ENCODE measurements at places on chromosomes 16 and 17.
A peak's percentile ranks its signal among the peaks of the same experiment; 100 is the strongest.

DNA sequence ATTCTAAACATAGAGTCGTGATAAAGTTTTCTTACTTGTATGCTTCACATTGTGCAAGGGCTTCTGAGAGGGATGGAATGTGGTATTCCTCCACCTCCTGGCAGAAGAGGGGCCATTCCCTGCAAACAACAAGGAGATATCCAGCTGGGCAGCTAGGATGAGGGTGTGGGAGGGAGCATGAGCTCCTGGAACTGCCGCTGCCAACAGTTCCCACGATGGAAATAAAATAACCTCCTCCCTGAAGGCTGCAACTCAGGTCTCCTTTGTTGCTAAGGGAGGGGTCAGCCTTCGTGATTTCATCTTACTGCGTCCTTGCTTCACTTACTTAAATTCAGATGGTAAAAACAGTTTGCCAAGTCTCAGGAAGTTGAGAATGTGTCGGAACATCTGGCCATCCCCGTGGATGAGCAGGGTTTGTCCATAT, 15.6 kb downstream of the PLEKHG4 start:
- no peak for DNase-seq

- no peak for DNase-seq
Measured at GRCh38 chr17:74391771-74392170, 24.5 kb downstream of the GPR142 start.

DNA sequence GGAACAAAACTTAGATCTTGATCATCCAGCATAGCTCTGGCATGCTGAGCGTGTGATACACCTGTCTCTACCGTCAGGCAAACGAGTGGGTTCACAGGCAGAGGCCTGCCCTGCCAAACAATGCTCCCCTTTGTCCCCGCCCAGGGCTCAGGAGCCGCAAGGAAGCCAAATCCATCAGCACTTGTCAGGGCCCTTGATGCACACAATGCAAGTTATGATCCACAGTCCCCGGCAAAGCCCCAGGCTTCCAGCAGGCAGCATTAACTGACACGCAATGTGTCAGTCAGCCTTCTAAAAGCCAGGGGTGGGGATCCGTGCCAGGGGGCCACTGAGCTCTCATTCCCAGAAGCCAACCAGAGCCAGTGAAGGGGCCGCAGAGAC, 460.9 kb downstream of the SLC39A11 start:
- no peak for DNase-seq

DNA sequence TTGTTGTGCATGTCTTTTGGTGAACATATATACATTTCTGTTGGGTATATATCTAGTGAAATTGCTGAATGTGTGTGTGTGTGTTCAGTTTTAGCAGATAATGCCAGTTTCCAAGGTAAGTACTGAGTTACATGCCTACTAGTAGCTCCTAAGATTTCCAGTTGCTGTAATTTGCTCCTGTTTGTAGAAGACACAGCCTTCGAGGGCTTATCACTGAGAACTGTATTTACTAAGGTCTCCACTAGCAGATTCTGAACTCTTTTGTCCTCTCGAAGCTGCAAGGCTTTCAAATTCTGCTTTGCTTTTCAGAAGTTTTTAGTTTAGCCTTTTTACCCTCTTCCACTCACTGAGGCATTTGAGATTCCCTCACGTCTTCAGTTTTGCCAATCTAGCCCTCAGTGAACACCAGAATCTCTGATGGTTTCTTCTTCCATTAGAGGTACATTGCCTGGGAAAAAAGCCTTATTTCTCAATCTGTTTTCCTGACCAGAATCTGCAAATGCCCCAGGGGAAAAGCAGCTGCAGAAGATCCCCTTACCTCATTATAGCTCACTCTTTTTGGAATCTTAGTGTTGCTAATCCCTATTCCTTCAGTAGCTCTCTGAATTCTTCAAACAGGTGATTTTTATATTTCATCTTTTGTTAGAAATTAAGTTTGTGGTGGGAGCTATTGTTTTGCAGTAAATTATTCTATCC, 52.9 kb downstream of the NF1 start:
- DNase-seq: no peak

DNA sequence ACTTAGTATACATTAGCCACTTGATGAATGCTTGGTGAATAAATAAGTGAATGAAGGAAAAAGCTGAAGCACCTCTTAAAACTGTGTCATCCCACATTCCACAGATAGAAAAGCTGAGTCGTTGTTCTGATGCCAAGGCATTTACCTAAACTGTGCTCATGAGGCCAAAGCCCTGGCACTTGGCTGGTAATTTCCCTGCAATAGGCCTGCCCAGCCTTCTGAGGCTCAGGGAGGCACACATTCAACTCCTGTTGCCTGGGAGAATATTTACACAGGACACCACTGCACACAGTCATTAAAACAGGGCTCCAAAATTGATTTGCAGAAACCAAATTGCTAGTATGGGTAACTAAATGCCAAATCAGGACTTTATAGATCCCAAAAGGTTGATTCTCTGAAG, 333.0 kb upstream of the C16orf82 start:
- no peak for DNase-seq

- peak; percentile 81 for DNase-seq
Measured at GRCh38 chr17:3913531-3914311, 2.5 kb downstream of the P2RX1 start.

DNA sequence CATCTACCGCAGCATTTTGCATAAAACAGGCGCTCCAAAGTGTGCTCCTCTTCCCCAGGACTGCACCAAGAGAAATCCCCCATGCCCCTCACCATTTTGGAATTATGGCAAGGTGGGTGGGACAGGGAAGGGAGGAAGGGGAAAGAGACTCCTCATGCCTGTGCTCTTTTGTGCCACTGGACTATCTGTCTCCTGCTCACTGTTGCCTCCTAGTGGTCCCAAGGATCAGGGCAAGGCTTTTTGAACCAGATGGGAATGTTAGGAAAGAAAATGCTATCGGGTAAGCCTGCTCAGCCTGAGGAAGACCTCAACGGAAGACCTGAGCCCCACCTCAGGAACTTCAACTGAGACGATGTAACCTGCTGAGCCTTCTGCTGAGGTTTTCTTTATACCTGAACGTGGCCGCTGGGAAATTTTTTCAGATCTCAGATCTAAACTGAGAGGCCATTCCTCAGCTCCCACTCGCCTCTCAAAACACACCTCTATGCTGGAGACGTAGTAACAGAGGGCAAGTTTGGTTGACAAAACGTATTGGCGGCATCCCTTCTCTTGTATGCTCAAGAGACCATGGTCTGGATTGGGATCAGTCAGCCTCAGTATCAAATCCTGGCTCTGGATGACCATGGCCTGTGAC, 58.3 kb downstream of the SPACA3 start:
- peak; percentile 64 for DNase-seq

- DNase-seq: no peak
Measured at GRCh38 chr17:68981288-68981687, 26.1 kb upstream of the ABCA8 start.

DNA sequence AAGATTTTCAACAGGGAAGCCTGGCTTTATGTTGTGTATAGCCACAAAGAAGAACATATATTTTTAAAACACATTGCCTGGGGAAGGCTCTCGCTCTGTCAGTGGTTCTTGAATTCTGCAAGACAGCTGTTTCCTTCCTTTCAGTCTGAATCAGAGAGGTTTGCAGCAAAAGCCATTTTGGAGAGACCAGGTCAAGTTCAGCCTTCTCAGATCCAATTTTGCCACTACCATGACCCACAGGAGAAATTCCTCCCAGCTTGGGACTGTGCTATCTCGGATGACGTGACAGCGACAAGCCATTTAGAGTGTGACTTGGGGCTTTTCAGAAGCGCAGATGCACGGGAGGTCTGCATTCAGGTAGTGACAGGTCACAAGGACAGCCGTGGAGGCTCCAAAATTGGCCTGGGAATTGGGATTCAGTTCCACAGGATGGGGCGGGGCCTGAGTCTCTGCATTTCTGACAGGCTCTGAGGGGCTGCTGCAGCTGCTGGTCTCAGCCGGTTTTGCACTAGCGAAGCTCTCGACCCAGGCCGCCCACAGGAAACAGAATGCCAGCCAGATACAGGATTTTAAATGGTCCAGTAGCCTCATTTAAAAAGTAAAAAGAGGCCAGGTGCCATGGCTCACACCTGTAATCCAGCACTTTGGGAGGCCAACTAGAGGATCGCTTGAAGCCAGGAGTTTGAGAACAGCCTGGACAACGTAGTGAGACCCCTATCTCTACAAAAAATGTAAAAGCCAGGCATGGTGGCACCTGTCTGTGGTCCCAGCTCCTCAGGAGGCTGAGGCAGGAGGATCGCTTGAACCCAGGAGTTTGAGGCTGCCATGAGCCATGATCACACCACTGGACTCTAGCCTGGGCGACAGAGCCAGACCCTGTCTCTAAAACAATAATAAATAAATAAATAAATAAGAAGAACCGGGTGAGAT, 196.6 kb upstream of the CIBAR2 start:
- DNase-seq: no peak

- DNase-seq: no peak
Measured at GRCh38 chr16:7979448-7980132, 610.7 kb downstream of the TMEM114 start.

GRCh38 chr17:11318207-11318606, 77.2 kb downstream of the SHISA6 start:
- no peak for DNase-seq

- no peak for DNase-seq
Measured at GRCh38 chr17:57867126-57867525, 17.3 kb upstream of the MRPS23 start.

DNA sequence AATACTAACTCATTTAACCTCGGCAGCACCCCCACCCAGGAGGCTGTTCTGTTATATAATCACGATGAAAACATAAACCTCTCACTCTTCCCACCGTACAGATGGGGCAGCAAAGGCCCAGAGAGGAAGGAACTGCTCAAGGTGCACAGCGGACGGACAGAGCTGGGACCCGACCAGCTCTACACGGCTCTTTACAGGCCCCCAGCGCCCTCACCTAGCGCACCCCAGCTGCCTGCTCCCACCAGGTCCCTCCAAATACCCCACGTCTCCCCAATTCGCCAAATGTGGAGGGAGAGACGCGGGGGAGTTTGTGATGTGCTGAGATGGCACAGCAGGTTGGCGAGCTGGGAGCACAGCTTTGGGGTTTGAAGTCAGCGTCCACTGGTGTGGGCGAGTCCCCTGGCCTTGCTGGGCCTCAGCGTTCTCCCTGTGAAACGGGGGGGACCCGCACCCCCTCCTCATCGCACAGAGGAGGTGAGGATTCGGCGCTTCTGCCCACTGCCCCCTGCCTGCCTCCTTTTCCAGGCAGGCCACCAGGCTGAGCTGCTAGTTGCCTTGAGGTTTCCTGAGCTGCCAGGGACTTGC, 54.1 kb downstream of the CBFA2T3 start:
- no peak for DNase-seq

DNA sequence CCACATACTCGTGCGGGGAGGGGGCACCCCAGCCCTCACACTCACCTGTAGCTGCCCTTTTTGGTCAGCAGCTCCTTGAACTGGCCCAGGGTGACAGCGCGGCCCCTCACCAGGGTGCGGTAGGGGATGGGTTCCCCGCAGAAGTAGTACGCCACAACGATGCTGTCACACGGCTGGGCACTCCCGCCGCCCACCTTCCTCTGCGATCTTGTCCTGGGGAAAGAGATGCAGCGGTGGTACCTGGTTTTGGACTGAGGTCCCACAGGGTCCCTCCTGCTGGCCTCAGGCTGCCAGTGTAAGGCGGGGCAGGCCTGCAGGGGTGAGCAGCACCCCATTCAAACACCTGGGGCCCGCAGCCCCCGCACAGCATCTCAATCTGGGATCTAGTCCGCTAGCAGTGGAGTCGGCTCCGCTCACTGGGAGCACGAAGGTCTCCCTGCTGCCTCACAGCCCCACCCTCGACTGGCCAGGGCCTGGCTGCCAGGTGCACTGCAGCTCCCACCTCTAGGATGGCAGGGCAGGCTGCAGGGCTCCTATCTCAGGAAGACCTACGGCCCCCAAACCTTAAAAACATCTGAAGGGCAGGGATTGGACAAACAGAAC, 6.5 kb downstream of the PDIA2 start:
- no peak for DNase-seq

DNA sequence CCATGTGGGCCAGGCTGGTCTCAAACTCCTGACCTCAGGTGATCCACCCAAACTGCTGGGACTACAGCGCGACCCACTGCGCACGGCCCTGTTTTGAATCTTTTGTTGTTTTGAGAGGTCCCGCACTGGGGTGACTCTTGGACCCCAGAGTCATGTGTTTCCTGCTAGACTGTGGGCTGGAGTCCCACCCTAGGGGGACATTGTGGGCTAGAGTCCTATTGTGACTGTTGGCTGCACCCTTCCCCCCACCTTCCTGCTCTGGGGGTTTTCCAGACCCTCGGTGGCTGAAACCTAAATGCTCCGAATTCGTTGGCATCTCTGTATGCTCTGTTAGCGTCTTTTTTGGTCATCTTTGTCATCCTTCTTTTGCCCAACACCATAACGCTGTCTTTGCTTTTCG, 16.0 kb downstream of the NUPR1 start:
- DNase-seq: no peak

GRCh38 chr17:61647047-61647446, 56.0 kb upstream of the NACA2 start:
- no peak for DNase-seq

GRCh38 chr16:9703731-9704130, 478.5 kb downstream of the GRIN2A start:
- no peak for DNase-seq

DNA sequence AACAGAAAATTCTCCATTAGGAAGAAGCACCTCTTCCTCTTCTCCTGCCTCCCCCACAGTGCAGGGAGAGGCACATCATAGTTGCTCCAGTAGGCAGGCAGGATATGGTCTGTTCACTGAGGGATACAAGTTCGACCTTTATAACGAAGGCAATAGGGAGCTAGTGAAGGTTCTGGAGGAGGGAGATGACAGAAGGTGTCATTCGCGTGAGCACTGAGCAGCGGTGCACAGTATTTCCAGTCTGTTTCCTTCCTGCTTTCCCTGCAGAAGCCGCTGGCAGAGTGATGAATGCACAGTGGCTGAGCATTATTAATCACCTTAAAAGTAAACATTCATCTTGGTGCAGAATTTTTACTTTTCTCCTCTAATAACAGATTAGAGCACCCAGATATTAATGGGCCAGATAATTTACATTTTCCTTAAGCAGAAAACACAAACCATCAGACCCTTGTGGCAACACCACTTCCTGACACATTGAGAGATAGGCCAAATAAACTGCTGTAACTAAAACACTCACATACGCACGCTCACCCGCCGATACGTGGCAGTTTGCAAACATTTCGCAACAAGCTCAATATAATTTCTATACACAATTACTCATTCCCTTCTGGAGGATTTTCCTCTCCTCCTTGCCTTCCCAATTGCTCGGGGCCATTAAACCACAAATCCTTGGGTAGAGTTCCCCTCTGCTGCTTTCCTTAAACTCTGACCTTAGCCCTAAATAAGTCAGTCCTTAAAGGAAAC, 69.5 kb downstream of the AIPL1 start:
- DNase-seq: no peak

DNA sequence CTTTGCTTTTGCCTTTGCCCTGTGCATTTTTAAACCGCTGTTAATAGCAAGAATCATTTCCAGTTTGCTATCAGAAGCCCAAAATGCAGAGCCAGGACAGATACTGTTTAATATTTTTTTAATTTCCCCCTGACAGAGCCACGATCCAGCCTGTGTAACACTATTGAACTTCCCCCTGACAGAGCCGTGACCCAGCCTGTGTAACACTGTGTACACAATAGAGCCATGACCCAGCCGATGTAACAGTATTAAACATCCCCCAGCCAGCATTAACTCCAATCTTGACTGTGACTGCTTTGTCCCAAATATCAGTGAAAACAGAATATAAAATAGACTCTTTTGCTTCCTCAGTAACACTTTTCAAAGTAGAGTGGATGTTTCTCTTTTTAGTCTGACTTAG, 607.9 kb upstream of the CDH5 start:
- no peak for DNase-seq

Measured in liver (tissue), 10 donors.